ENCODE measurements at places on chromosomes 6 and 20.

- no peak for DNase-seq
Measured at GRCh38 chr6:1988843-1989242, 256.6 kb downstream of the GMDS start.

DNA sequence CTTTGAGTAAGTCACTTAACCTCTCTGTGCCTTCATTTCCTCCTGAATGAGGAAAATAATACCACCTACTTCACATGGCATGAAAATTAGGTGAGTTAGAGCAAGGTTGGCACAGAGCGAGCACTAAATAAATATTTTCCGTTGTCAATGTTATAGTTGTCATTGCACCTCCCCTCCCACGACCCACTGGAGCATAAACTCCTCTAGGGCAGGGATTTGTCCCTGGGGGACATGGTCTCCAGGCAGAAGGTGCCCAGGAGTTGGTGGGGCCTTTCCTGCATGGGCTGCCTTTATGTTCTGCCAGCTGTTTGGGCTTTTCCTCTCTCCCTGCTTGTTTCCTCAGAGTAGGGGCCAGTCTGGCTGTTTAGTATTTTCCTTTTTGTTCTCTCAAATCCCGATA is 1.3 kb upstream of the ANGPT4 start:
- no peak for DNase-seq

- DNase-seq = no peak
Measured at GRCh38 chr6:167951781-167952511, 45.5 kb upstream of the KIF25 start.

GRCh38 chr6:157718503-157719187 is 104.4 kb upstream of the SNX9 start:
- DNase-seq = no peak

- peak; percentile 77 for DNase-seq
Measured at GRCh38 chr6:39934131-39934757, at the start of gene MOCS1. TSS of gene MOCS1 (minus strand) at chr6:39934462. CDS start at chr6:39934417, 45 bp downstream.

DNA sequence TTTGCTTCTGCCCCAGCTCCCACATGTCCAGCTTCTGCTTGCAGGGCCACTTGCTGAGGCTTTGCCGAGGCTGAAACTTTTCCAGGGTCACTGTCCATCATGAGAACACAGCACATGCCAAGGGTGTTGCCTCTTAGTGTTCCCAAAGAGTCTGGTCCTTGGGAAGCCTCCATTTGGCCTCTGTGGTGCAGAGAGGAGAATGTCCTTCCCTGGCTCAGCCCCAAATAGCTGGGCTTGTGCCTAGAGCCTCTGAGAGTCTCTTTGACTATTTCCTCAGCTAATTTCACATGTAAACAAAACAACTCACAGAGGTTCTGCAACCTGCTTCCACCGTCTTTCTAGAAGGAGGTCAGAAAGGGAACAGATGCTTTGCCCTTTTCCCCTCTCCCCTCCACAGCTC is 40.4 kb upstream of the RAB23 start:
- peak; percentile 37 for DNase-seq

- DNase-seq = peak; percentile 48
Measured at GRCh38 chr20:61520893-61521460, 268.9 kb downstream of the CDH4 start.

- DNase-seq = no peak
Measured at GRCh38 chr6:53746442-53747103, 48.2 kb upstream of the LRRC1 start.

All from RPMI7951 (cell line).